ENCODE measurements at places on chromosomes 3 and 15.
A peak's percentile ranks its signal among the peaks of the same experiment; 100 is the strongest.

- DNase-seq = no peak
These were observed 30.2 kb downstream of the IFT80 start for GRCh38 chr3:160368804-160369203.

DNA sequence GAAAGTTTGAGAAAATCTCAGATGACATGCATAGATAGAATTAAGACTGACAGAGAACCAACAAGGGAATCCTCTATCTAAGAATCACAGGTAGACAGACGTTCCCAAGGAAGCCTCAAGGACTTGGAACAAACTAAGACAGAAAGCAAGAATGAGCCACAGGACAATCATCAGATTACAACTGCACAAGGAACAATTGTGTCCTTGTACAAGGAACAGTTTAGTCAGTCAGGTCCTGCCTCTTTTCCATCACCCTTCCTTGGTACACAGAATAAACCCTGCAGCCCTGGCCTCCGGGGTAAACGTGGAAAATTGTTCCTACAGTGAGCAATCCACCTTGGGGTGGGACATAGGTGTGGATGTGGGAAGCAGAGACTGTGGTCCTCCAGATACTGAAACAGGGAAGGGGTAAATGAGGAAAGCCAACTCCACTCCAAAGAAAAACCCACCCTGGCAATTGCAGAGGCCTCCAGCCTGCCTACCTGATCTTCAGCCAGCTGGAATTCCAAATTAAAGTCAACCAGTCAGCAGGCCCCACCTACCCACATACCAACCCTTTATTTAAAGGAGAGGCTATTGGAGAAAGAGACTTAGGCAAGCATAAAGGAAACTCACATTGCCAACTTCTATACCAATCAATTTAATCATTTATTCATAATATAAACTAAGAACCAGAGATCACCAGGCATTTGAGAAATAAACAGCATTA, 73.4 kb downstream of the ULK4 start:
- peak; percentile 75 for DNase-seq

- DNase-seq = no peak
These were observed 19.3 kb upstream of the NRROS start for GRCh38 chr3:196620161-196620604.

GRCh38 chr15:52161406-52161966, 29.7 kb downstream of the GNB5 start:
- no peak for DNase-seq

DNA sequence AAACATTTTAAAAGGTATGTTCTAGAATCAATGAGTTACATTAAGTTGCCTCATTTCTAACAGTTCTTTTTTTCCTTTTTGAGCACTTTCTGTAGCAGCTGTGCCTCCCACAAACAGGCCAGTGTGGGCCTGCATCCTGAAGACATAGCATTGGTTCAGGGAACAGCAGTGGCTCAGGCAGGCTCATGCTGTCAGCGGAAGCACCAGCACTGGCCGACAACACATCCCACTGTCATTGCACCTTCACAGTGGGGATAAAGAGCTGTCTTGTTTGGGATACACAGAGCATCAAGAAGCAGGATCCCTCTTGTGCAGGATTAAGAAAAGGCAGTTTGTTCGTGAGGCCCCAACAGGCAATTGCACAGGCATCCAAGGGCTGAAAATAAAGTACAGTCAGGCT, 123.3 kb downstream of the MOBP start:
- no peak for DNase-seq

GRCh38 chr3:189593581-189593980, 37.6 kb upstream of the TP63 start:
- no peak for DNase-seq

GRCh38 chr15:38490242-38490922, 36.5 kb downstream of the FAM98B start:
- no peak for DNase-seq

- peak; percentile 47 for DNase-seq
These were observed 24.6 kb upstream of the GRIP2 start for GRCh38 chr3:14564741-14565140.

DNA sequence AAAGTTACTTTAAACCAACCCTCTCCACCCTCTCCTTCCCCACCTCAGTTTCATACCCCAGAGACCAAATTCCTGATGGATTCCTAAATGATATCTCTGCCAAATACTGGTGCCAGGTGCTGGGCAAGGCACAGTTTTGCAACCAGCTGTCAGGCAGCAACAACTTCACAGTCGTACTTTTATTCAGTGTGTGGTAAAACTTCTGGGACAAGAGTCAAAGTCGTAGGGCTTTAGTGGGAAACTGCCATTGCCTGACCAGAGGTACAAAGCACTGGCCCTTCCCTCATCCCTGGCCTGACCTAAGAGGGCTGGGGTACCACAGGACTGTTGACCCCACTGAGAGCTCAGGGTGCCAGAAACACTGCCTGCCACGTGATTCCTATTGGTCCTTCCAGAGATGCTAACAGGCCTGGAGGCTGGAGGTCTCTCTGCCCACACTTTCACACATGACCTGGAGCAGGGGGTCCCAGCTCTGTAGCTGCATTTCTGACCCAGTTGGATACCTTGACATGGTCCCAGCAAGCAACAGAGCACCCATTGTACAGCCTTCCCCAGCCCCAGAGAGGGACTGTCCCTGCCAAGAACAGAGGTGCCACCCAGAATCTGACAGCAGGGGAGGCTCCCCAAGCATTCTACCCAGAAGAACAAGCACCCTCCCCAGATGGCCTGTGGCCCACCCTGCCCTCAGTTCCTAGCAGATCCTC, 59.9 kb downstream of the LIPC start:
- DNase-seq = no peak

DNA sequence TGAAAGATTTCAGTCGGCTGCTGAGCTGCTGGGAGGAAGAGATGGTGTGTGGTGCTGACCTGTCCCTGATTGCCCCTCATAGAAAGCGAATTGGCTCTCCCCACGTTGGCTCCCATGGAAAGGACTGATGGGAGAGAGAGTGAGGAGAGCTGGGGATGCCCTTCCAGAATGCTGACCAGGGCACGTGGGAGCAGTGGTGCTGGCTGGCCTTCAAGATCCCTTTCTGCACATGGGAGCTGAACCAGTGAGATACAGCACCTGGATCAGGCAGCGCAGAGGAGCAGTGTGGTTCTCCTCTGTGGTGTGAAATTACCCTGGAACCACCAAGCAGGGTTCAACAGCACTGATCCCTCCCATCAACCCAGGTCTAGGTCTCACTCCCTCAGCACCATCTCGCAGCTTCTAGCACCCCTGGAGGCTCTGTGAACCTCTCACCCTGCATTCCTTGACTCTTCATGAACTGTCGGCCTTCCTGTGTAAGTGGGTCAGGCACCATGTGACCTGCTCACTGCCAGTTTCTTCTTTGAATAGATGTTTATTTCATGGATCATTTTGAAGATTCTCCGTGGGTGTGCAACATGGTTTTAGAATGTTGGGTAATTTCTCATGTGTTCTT, 55.7 kb downstream of the CACNA1D start:
- DNase-seq = no peak

GRCh38 chr15:97009031-97009431, 678.5 kb downstream of the NR2F2 start:
- DNase-seq = no peak

GRCh38 chr3:187840856-187841255, 95.6 kb upstream of the BCL6 start:
- no peak for DNase-seq

GRCh38 chr15:98953968-98954367, 53.6 kb downstream of the PGPEP1L start:
- no peak for DNase-seq

DNA sequence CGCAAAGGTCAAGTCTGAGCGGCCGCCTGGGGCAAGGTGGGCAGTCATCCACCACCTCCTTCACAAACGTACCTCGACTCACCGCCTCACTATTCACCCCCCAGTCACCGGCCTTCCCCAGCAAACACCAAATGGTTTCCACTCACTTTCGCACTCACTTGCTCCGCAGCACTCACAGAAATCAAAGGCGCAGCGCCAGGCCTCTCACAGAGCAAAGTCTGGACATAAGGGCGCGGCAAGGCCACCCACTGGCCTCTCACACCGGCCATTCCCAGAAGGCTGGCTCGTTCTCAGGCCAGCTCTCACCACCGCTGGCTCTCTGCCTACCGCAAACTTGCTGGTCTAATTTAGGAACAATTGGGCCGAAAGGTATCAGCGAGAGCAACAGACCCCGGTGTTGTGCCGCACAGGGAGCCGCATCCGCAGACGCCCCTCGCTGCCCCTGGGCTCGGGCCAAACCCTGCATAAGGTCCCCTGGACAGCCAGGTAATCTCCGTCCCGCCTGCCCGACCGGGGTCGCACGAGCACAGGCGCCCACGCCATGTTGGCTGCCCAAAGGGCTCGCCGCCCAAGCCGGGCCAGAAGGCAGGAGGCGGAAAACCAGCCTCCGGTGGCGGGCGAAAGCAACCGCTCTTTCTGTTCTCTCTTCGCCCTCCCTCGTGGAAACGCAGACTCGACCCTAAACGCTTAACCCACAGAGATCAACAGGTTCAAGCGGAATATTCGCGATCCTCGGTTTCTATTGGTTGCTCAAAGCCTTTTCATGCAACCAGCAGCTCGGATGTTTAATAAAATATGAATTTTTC, 2.9 kb downstream of the SHOX2 start:
- DNase-seq = peak; percentile 54

DNA sequence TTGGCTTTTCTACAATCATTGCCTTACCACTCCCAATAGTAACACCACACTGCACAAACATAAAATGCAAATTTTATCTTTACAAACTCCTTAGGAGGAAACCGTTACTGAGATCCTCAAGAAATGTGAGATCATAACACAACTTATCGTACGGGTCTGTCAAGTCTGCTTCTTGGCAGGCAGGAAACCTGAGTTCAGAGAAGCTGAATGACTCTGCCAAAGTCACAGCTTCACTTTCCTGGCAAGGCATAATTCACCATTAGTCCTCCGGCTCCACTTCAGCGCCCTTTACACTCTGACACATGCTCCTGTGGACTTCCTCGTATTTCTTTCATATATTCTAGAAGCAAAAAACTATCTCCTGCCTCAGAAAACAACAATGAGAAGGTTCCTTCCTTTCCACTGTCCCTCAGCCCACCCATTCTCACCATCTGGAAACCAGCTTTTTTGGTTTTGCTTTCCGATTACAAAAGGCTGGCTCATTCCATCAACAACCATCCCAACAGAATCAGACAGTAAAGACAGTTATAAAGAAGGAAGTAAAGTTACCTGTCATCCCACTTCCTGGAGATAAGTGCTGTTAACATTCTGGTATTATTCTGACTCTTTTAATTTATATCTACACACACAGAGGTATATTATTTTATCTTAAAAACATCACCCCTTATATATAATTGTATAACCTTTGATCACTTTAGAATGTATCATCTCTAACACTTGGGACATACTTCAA, 223.4 kb downstream of the STT3B start:
- no peak for DNase-seq

DNA sequence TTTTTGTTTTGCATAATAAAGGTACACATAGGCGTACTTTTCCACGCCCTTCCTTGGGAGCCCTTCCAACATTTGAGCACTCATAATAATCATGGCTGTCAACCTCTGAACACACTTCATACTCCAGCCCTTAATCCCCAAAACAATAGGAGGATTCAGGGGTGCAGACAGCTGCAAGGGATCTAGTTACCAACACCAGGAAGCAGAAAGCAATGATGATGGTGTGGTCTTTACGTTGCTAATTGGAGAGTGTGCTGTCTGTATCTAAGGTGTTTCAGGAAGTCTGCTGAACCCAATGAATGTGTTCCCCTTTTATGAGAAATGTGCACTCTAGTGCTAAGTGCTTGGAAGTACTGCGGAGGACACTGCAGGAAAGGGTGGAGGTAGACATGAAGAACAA, 60.3 kb upstream of the PDZRN3 start:
- DNase-seq = no peak

- no peak for DNase-seq
These were observed 111.0 kb downstream of the NSUN3 start for GRCh38 chr3:94173673-94174434.

GRCh38 chr3:123449102-123449996, 459 bp upstream of the ADCY5 start:
- peak; percentile 66 for DNase-seq

- DNase-seq = no peak
These were observed 8.6 kb downstream of the ATP13A4 start for GRCh38 chr3:193546129-193546528.

- DNase-seq = no peak
These were observed 106.3 kb downstream of the CADPS start for GRCh38 chr3:62768896-62769295.

GRCh38 chr3:146313746-146314111, 62.8 kb upstream of the PLSCR4 start:
- no peak for DNase-seq

DNA sequence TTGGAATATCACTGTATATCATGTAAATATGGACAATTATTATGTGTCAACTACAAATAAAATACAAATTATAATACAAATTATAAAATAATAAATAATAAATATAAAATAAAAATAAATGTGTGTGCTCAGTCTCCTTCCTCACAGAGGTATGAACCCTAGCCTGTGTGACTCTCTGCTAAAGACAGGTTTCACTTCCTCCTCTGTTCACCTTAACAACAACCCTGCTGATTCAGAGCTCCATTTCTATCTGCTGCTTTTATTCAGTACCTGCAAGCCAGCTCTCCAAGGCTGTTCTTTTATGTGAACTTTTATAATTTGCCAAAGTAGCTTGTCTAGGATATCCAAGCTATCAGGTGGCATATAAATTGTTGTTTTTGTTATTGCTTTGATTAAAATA, 610.7 kb upstream of the GRM7 start:
- DNase-seq = no peak

- no peak for DNase-seq
These were observed 99.3 kb upstream of the RAD18 start for GRCh38 chr3:9062570-9062969.
